ENCODE measurements at places on chromosomes 5 and 9.

GRCh38 chr5:132422720-132423437, 53.4 kb downstream of the SLC22A5 start:
- no peak for DNase-seq

GRCh38 chr5:150278046-150278730, 11.4 kb downstream of the CAMK2A start:
- DNase-seq: no peak

DNA sequence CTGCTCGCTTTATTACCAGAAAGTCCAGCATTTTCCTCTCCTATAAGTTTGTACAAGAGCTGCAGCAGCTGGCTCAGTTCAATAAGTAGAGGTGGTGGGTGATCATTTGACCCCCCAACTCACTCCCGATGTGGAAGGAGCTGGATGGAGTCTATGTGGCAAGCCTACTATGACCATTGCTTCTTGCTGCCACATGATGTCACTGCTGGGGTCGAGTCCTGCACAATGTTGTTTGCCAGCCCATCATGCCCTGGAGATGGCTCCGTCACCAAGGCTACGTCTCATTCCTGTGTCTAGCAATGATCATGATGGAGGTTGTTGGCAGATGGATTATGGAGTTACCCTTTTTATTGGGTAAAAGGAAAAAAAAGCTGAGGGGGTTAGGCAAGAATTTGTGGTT, 266.3 kb downstream of the PSAT1 start:
- DNase-seq: no peak

- no peak for DNase-seq
These were observed 376 bp downstream of the ANKRD18B start for GRCh38 chr9:33524306-33524947.

DNA sequence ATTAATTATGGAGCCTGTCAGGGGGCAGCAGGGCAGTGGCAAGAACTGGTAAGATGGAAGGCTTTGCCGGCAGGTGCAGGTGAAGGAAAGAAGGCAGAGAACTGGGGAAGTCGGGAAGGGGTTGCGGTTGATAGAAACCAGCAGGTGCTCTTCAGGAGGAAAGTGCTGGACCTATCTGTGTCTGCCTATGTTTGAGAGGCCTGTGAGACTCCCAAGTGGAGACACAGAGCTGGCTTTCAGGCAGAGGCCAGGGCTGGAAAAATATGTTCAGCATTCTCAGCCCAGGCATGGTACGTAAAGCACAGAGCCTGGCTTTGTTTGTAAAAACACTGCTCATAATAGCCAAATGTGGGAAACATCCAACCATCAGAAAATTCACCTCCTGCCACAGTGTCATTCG, 69.5 kb downstream of the S1PR3 start:
- DNase-seq: no peak

DNA sequence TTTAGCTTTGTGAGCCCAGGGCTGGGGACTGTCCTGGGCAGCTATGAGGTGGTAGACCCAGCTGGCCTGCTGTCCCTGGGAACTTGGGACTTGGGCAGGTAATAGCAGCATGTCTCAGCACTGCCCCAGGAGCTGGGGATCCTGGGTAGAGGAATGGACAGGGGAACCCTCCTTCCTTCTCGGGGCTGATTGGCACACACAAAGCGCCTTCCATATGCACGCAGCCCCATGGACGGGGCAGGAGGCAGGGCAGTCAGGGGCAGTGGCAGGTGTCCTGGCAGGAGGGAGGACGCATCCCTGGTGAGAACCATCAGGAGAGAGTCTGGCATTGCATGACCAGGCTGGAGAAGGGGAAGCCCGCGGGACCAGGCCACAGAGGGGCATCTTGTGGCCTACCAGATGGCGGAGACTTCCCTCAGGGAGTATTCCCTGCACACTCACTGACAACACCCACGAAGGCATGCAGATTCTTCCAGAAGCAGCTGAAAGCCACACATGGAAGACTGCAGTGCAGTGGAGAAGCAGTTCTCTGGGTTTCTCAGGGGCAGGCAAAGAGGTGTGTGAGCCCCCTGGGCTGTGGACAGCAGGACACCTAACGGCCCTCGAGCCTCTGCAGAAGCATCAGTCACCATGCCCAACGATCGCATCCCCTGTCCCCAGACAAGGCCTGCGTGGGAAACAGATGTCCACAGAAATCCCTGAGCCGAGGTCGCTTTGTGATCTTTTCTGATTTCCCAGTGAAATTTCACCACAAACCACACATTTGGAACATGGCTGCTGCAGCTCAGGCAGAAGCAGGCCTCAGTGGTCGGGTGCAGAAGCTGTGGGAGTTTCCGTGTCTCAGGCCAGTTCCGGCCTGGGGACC, 7.0 kb upstream of the NKD2 start:
- no peak for DNase-seq

Measured in SK-N-MC (cell line).